ENCODE measurements at places on chromosomes 3 and 15.

DNA sequence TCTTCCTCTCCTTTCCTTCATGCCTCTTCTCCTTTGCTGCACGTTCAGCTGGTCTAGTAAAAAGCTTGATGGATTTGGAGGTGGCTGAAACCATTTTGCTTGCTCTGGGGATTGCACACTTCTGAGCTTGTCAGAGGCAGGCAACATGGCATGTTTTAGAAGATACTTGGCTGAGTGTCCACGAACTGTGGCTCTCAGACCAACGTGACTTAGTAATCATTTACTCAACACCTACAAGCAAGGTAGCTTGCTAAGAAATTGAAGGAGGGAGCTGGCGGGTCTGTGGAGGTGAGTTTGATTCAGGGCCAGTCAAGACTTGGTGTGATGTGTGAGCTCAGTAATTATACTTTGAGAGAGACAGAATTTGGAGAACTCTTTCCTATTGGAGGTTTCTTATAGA, 196.0 kb downstream of the LPP start:
- no peak for DNase-seq

- no peak for DNase-seq
These were observed 17.6 kb downstream of the VGLL4 start for GRCh38 chr3:11626084-11626463.

DNA sequence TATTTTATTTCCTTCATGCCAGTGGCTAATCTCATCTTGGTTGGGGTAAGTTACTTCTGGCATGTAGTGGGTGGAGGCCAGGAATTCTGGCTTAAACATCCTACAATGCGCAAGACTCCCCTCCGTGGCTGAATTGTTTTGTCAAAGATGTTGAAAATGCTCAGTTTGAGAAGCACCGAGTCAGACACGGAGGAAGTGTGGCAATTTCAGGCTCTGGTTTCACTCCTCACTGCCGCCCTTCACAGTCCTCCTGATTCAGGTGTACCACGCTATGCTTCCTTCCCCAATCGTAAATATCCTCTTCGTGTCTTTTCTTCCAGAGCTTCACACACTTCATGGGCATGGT, 150.7 kb downstream of the OPA1 start:
- no peak for DNase-seq

- no peak for DNase-seq
These were observed 239.3 kb upstream of the UBE2E1 start for GRCh38 chr3:23566499-23566898.

DNA sequence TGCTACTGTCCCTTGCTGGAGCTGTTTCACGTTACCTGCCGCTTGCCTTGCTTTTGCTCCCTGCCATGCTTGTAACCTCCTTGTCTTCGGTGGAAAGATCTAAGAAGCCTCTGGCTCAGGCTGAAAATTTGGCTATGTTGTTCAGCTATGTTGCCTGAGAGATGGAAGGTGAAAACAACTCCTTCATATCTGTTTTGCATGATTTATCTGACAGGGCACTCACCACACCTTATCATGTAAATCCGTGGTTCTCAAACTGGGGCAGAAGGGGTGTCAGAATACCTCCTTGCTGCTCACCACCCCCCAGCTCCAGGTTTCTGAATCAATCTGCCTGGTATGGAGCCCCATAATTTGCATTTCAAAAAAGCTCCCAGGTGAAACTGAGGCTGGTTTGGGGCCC, 6.5 kb upstream of the CORO2B start:
- DNase-seq: no peak

DNA sequence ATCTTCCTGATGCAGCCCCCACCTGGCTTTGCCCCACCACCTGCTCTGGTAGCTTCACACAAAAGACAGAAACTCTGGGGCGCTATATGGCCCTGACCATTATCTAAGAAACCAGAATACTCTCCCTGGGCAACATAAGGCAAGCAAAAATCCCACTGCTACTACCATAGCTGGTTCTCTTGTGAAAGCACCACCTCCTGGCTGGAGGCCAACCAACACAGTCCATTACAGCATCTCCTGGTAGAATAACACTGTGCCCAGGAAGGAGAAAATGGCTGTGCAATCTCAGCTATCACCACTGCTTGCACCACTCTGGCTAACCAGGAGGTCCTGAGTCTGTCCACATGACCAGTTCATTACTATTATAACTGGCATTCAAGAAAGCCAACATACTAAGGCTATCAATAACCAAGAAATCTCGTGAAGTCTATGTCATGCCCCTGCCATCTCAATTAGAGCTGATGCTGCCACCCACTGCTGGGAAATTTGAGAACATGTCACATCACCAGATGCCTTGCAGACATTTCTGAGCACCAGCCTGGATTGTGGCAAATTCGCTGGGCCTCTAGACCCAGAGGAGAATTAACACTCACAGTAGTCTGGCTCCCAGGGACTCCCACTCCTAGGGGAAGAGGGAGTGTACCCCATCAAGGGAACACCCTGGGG, 1114.8 kb downstream of the ROBO2 start:
- DNase-seq: no peak

DNA sequence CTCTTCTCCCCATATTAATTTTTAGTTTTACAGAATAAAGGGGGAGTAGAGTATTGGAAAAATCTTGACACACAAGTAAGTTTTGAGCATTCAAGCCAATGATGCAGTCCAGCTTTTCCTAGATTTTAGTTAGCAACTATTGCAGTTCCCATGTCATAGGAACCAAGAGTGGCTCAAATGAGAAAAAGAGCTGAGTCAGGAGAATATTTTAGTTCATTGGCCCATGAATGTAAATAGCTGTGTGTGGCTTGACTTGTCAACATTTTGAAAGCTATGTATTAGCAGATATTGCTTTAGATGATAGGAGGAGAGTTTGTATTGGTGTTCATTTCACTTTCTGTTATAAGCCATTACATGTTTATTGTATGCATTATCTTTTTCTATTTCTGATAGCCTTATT, 853.7 kb downstream of the PLOD2 start:
- DNase-seq: no peak

GRCh38 chr15:100681335-100681746, 79.0 kb downstream of the ASB7 start:
- DNase-seq: no peak

GRCh38 chr15:42602501-42602900, 27.1 kb downstream of the STARD9 start:
- no peak for DNase-seq

- no peak for DNase-seq
These were observed 42.7 kb upstream of the GAP43 start for GRCh38 chr3:115580566-115580965.

GRCh38 chr3:32440611-32441350, 49.1 kb downstream of the CMTM7 start:
- no peak for DNase-seq

GRCh38 chr3:45947361-45947760, 4.1 kb downstream of the CXCR6 start:
- DNase-seq: no peak

GRCh38 chr3:153901152-153901551, 220.0 kb upstream of the ARHGEF26 start:
- DNase-seq: no peak

DNA sequence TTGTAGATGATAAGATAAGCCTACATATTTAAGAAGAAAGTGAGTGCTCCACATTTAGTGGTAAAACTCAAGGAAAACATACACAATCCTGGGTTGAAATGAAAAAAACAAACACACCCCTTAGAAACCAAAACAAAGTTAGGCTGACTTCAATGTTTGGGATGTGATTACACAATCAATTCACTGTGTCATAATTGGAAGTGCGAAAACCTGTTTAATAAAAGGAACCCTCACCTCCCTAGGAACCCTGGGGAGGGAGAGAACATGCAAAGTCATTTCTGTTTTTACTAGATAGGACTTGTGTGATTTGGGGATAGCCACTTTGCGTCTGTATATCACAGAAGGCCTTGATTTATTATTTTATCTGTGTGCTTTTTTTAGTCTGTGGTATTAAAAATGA, 275.0 kb downstream of the NFKBIZ start:
- DNase-seq: no peak

DNA sequence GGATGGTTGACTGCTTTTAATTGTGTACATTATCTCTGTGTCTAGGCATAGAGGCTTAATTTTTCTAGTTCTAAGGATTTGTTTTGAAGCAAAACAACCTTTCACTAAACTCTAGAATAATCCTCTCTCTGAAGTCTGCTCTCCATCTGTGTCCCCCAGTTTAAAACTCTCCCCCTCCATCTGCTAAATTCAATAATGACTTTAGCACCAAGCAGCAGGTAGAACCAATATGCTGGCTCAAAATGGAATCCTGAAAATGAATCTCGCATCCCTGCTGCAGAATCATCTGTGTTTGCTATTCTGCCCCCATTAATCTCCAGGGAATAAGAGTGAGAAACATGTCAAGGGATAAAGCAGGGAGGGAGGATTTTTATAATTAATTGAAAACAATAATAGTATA, 111.8 kb downstream of the TUSC7 start:
- DNase-seq: no peak

DNA sequence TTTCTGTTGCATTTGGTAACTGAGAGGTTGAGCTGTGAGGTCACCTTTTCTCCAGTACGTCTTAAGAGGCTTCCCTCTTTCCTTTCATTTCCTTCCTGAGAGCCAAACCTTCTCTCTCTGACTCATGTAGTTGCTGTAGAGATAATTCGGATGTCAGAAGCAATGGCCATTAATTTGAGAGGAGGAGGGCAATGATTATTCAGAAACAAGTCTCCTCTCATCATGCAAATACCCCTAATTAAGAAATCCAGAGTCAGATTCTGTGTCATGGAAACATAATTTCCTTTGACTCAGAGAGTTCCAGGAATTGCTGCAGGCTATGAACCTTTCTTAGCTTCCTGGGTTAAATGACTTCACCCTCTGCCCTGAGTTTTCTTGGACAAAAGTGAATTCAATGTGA, 59.0 kb upstream of the GSK3B start:
- no peak for DNase-seq

GRCh38 chr15:92914768-92915221, 14.7 kb downstream of the CHD2 start:
- no peak for DNase-seq

DNA sequence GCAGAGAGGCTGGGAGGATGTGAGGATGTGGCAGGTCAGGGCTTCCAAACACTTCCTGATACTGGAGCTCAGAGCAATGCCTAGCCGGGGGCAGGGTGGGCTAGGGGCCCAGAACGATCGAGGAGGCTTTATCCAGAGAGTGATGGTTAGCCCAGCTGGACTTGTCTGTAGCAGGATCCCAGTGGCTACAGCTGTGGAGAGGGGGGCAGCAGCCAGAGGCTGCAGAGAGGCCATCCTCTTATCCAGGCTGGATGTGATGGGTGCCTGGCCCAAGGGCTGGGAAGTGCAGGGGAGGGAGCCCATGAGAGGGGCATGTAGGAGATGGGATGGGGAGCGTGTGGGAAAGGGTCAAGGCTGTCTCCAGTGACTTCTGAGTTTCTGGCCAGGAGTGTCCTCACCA, 4.6 kb downstream of the PARP3 start:
- no peak for DNase-seq

DNA sequence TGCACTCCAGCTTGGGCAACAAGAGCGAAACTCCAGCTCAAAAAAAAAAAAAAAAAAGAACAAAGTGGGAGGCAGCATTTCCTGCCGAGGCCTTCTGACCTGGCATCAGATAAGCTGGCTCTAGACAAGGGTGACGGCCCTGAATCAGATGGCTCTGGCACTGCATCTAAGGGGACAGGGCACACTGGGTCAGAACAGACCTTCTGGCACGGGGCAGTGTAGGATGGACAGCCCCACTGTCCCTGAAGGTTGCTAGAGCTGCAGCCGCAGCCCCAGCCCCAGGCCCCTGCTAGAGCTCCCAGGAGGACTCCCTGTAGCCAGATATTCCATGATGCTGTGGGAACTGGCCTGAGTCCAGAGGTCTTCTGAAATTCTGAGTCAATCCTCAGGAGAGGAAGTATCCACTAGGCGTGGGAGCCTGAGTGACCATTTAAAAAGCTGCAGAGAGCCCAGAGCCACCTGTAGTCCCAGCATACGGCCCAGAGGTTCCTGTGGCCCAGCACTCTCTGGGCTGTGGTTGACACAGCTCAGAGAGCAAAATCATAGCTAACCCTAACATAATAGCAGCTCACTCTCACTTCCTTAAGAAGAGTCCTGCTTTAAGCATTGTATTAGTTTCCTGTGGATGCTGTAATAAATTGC, 69.2 kb upstream of the MFGE8 start:
- DNase-seq: no peak

DNA sequence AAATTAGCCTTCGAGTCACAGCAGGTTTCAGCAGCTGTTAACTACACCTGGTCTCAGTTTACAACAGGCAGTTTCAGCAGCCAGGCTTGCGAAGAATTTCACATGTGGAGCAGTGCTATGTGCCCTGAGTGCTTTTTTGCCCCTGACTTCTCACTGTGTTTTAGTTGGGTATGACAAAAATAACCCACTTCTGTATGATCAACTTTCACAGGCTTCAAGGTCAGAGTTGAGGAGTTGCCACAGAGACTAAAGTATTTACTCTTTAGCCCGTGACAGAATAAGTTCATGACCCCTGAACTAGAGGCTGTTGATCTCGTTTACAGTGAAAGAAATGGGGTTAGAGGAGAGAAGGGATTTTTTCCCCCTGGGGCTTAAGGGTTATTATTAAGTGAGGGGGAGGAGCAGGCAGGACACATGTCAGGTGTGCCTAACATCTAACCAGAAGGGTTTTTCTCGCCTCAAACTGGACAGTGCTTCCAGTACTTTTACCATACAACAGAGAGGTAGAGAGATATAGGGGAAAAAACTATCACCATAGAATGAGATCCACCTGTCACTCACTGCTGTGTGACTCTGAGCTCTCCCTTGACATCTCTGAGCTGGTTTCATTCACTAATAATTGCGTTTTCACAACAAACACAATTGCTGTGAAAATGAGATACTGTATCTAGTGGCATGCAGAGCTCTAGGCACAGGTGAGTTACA, 14.0 kb upstream of the TOPBP1 start:
- no peak for DNase-seq

- no peak for DNase-seq
These were observed 98.9 kb downstream of the IQSEC1 start for GRCh38 chr3:12974334-12974733.

- no peak for DNase-seq
These were observed 52.7 kb upstream of the MAP4 start for GRCh38 chr3:48068886-48069285.

- DNase-seq: no peak
These were observed 295.2 kb upstream of the THBS1 start for GRCh38 chr15:39285663-39286062.

GRCh38 chr3:36540888-36541518, 160.7 kb downstream of the STAC start:
- no peak for DNase-seq

DNA sequence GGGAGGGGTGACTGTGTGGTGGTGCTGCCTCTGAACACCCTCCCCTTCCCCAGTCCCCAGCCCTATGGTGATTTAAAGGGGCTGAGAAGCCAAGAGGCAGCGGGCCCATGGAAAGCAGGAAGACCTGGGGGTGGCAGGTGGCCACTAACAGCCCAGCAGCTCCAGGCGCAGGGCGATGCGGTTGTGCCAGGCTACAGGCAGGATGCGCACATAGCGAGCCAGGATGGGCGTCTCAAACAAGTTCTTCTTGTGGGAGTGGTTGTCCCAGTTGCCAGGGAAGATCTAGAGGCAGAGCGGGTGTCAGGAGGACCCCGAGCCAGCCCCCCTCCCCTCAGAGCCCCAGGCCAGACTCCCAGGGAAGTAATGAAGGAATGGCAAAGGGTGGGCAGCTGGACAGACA, 3.9 kb upstream of the HAPLN3 start:
- no peak for DNase-seq

GRCh38 chr3:16668776-16669545, 63.7 kb upstream of the DAZL start:
- DNase-seq: no peak

All from T-helper 9 cell (primary cell).